ENCODE measurements at places on chromosomes 2 and 18. TPM values are rescaled to one million over a fixed set of nuclear protein-coding genes. Genes with fewer than 3 reads are reported as not detected.

The HOXD10 gene
- not detected for total RNA-seq

The CYRIA gene
- total RNA-seq = 0.75 TPM

The LOXHD1 gene
- not detected for total RNA-seq

The COL4A3 gene
- not detected for total RNA-seq

The ABCG5 gene
- not detected for total RNA-seq

The SLC9A2 gene
- total RNA-seq = not detected

The CTNNA2 gene
- total RNA-seq = not detected

The BCL2L11 gene
- 38.7 TPM for total RNA-seq

The CCDC102B gene
- 1.4 TPM for total RNA-seq

The FBXO41 gene
- 39.5 TPM for total RNA-seq

The RSAD2 gene
- total RNA-seq = 0.17 TPM

The SCN7A gene
- total RNA-seq = not detected

The CYBRD1 gene
- 0.90 TPM for total RNA-seq

The RNU2-63P gene
- 29.3 TPM for total RNA-seq

The UGT1A3 gene
- total RNA-seq = not detected

The COLEC11 gene
- 0.38 TPM for total RNA-seq

The TPO gene
- total RNA-seq = not detected

The NYAP2 gene
- not detected for total RNA-seq

The NAPG gene
- total RNA-seq = 34.3 TPM

The UGT1A5 gene
- not detected for total RNA-seq

The NCKAP5 gene
- not detected for total RNA-seq

The PUM2 gene
- total RNA-seq = 118 TPM

The SIGLEC15 gene
- total RNA-seq = not detected

The ARMC9 gene
- 5.7 TPM for total RNA-seq

The PLCL1 gene
- 0.17 TPM for total RNA-seq

The TTC27 gene
- 40.7 TPM for total RNA-seq

The C18orf32 gene
- 24.1 TPM for total RNA-seq

The KIF5C gene
- 24.3 TPM for total RNA-seq

The IL1F10 gene
- not detected for total RNA-seq

The DSC1 gene
- total RNA-seq = 0.04 TPM

The ZNF236 gene
- 13.5 TPM for total RNA-seq

The NXPH2 gene
- not detected for total RNA-seq

The INPP5D gene
- total RNA-seq = 46.5 TPM

The LYPD6B gene
- total RNA-seq = not detected

The REG3A gene
- not detected for total RNA-seq

The PDE1A gene
- total RNA-seq = not detected

The TNS1 gene
- total RNA-seq = 0.61 TPM

The SETBP1 gene
- total RNA-seq = 18.4 TPM

The ST6GAL2 gene
- not detected for total RNA-seq

The SRD5A2 gene
- 0.04 TPM for total RNA-seq

The SERPINE2 gene
- 9.9 TPM for total RNA-seq

The CYP26B1 gene
- total RNA-seq = not detected

The CDH7 gene
- total RNA-seq = not detected

The CDK15 gene
- total RNA-seq = not detected

The C2orf66 gene
- total RNA-seq = not detected

The PKDCC gene
- total RNA-seq = 0.13 TPM

The CRYGD gene
- total RNA-seq = not detected

The IL1B gene
- total RNA-seq = not detected

The C1QL2 gene
- not detected for total RNA-seq

The PRKD3 gene
- 67.1 TPM for total RNA-seq

The MC5R gene
- total RNA-seq = not detected

The GKN2 gene
- not detected for total RNA-seq

Data from activated CD8-positive, alpha-beta memory T cell treated with anti-CD3 and anti-CD28 coated beads for 36 hours (primary cell).